Psoas muscle (tissue), 8 donors: ENCODE measurements at places on chromosomes 2 and 18. TPM values are rescaled to one million over a fixed set of nuclear protein-coding genes. Genes with fewer than 3 reads are reported as not detected.

KIF1A gene
- not detected for total RNA-seq

RNF152 gene
- total RNA-seq: 3.9 TPM

ERICH2 gene
- not detected for total RNA-seq

RUFY4 gene
- not detected for total RNA-seq

WDFY1 gene
- total RNA-seq: 11.2 TPM

PRKAG3 gene
- 70.2 TPM for total RNA-seq

UGT1A1 gene
- total RNA-seq: not detected

TRIM43 gene
- total RNA-seq: not detected

ABCB11 gene
- 0.04 TPM for total RNA-seq

ERMN gene
- not detected for total RNA-seq

MC5R gene
- not detected for total RNA-seq

GRCh38 chr2:47201224-47201623 lies 46.1 kb upstream of the STPG4 start:
- no peak for DNase-seq

GRCh38 chr2:72973566-72974435 lies 56.5 kb downstream of the EMX1 start:
- no peak for DNase-seq

DNA sequence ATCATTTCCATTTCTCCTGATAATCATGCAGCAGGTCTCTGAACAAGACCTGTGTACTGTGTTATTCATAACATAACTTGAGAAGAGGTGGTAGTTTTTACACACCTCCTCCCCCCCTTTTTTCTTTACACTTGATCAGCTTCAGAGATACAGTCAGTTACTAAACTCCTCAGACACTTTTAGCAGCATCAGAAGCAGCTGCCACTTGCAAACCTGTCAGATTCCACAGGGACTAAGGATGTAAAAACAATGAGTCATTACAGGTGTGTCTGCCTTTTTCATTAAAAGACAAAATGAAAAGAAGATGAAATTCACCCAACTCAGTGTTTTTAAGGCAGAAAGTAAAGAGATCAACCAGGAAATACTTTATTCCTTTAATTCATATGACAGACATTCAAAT lies 254.0 kb downstream of the NRXN1 start:
- no peak for DNase-seq

DNA sequence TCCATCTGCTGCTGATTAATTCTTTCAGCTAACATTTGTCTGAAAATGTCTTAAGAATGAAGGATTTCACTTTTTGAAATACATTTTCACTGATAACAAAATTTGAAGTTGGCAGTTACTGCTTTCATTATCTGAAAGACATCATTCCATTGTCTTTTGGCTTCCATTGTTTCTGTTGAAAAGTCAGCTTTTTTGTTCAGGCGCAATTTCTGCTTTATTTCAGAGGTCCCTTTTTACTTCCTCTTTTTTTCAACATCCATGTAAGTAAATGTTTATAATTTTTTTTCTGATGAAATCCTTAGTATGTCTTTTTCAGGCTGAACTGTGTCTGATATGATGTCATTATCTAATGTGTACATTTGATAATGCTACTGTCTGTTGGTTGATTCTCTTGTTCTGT lies 184.2 kb downstream of the RND3 start:
- DNase-seq: no peak

DNA sequence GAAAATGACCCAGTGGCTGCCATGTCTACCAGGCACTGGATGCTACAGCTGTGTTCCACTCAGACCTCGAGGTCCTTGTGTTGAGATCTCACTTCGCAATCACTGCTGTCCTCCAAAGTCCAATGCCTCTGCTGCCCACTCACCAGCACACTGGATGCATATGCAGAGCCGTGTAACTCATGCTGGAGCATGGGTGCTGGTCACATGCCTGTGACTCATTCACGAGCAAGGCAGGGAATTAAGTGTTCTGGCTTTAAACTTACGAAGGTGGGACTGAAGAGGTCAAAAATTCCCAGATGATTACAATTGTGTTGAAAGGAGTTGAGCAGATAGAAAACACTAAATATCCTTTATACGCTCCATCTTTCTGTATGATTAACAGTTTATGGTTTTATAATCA lies 417.5 kb downstream of the NUP35 start:
- no peak for DNase-seq

- DNase-seq: no peak
These were observed 8.5 kb downstream of the SUCLG1 start for GRCh38 chr2:84450288-84451227.

DNA sequence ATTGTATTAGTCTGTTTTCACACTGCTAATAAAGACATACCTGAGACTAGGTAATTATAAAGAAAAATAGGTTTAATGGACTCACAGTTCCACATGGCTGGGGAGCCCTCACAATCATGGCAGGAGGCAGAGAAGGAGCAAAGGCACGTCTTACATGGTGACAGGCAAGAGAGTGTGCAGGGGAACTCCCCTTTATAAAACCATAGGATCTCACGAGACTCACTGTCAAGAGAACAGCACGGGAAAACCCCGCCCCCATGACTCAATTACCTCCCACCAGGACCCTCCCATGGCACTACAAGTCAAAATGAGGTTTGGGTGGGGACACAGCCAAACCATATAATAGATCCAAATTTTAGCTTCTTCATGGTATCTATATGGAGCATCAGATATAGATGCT lies 69.6 kb upstream of the TMEM87B start:
- no peak for DNase-seq

- DNase-seq: peak; percentile 67
These were observed 25.8 kb upstream of the SLC14A2 start for GRCh38 chr18:45589356-45590035.

DNA sequence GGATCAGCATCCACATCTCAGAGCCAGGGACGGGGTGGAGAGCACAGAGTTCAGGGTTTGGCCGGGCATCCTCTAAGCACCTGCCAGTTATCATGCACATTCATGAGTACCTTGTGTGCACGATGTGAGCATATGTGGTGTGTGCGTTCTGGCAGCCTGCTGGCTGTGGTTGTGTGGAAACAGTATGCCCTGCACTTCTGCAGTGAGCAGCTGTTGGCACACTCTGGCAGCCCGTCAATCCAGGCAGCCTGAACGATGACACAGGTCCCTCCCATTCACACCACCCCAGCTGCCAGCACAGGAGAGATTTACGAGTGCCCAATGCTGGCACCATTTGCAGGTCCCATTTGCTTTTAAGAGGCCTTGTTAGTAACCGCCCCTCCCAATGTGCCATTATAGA lies 74.2 kb downstream of the CD8B2 start:
- DNase-seq: peak; percentile 46

GRCh38 chr2:121583555-121583954 lies 52.9 kb downstream of the RNU4ATAC start:
- no peak for DNase-seq

- no peak for DNase-seq
These were observed 301.6 kb upstream of the GULP1 start for GRCh38 chr2:187989925-187990623.

DNA sequence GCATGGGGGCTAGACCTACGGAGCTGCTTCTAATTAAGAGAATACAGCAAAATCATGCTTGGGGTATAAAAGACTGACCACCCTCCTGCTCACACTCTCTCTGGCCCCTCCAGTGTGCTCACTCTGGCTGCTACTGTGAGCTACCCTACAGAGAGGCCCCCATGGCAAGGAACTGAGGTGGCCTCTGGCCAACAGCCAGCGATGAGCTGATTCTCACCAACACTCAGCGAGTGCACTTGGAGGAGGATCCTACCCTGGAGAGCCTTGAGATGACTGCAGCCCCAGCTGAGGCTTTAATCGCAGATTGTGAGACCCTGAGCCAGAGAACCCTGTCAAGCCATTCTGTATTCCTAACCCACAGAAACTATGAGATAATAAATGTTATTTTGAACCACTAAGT lies 88.2 kb downstream of the GFPT1 start:
- DNase-seq: no peak

- DNase-seq: no peak
These were observed 4.9 kb upstream of the COL3A1 start for GRCh38 chr2:188969236-188969635.

- no peak for DNase-seq
These were observed 226.2 kb upstream of the TNP1 start for GRCh38 chr2:217086038-217086522.

GRCh38 chr2:240996834-240997140 lies 1.6 kb upstream of the SNED1 start:
- no peak for DNase-seq

- no peak for DNase-seq
These were observed 320.0 kb upstream of the TRIB2 start for GRCh38 chr2:12396699-12397098.

- DNase-seq: no peak
These were observed 117.3 kb upstream of the STON1 start for GRCh38 chr2:48412443-48413250.

GRCh38 chr2:121993682-121994081 lies 238.2 kb downstream of the TSN start:
- no peak for DNase-seq

GRCh38 chr2:79640001-79640400 lies 127.2 kb downstream of the CTNNA2 start:
- DNase-seq: no peak

DNA sequence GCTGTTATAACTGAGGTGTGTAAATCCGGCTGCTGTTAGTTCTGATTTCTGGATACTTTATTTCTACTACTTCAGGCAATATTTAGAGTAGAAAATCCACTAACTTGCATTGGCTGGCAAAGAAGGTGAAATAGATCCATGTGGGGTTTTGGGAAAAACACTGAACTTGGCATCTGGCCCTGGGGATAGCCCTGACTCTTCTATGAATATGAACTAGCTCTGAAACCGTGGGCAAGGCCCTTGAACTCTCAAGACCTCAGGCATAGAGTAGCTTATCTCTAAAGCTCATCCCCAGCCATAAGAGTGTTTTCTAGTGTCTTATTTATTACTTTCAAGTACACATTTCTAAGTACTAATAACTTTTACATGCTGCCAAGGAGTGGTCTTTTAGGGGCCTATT lies 25.8 kb downstream of the PARD3B start:
- DNase-seq: no peak

DNA sequence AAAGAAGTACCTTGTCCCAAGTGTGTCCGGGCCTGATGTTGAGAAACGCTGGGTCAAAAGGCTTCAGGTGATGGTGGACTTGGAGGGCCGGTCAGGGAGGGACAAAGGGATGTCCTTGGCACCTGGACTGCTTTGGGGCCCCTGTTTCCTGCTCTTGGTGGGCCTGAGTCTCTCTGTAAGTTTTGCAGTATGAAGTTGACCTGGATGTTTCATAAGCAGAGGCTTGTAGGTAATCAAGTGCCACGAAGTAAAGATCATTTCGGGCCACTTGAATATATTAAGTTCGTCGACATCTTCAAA lies 29.4 kb downstream of the ASAP2 start:
- DNase-seq: no peak

DNA sequence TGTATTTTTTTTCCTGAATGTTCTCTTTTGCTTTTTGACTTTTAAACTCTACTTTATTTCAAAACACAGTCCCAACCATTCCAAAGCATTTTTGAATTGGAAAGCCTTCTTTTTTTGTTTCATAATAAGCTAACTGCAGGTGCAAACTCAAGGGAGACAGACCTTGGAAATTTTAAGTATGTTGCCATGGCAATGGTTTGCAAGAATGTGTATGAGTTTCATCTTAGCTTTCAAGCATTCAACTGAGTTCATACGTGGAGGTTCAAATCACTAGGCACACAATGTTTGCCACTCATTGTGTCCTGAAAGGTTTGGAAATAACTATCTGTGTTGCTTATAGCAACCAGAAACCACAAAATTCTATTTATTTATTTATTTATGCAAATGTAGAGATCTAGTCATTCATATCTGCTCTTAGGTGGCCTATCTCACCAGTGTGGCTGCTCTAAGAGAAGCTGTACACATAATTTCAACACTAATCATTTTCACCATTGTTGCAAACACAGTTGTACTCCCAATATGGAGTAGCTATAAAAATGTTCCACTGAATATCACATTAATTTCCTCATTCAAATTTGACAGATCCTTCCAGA lies 805.7 kb upstream of the FSHR start:
- DNase-seq: no peak

- peak; percentile 46 for DNase-seq
These were observed 37.8 kb upstream of the CCDC150 start for GRCh38 chr2:196601430-196602306.

GRCh38 chr18:424071-424661 lies 76.3 kb downstream of the COLEC12 start:
- no peak for DNase-seq

DNA sequence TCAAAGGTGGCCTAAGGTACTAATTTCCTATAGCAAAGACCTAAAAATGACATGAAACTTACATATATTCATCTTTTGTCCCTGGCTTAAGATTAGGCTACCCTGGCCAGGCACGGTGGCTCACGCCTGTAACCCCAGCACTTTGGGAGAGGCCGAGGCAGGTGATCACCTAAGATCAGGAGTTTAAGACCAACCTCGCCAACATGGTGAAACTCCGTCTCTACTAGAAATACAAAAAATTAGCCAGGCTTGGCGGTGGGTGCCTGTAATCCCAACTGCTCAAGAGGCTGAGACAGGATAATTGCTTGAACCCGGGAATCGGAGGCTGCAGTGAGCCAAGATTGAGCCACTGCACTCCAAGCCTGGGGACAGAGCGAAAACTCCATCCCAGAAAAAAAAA lies 5.9 kb downstream of the SRSF7 start:
- DNase-seq: no peak

DNA sequence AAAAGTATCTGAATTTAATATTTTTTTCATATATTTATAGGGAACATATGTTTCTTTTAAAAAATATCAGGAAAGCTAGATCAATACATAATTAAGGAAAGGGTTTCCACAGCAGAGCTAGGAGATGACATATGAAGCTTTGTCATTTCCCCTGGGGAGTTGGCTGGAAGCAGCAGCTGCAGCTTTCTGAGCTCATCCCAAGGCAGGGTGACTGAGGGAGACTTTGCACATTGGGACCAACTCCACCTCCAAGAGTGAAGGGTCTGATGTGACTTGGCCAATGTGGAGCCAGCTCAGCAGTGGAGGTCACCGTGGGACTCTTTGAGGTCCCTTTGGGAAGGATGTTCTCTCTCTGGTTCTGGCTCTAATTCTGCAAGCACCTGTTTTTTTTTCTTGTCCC lies 315.1 kb downstream of the RDH14 start:
- DNase-seq: no peak

- no peak for DNase-seq
These were observed 111.8 kb upstream of the STON1 start for GRCh38 chr2:48417856-48418838.

DNA sequence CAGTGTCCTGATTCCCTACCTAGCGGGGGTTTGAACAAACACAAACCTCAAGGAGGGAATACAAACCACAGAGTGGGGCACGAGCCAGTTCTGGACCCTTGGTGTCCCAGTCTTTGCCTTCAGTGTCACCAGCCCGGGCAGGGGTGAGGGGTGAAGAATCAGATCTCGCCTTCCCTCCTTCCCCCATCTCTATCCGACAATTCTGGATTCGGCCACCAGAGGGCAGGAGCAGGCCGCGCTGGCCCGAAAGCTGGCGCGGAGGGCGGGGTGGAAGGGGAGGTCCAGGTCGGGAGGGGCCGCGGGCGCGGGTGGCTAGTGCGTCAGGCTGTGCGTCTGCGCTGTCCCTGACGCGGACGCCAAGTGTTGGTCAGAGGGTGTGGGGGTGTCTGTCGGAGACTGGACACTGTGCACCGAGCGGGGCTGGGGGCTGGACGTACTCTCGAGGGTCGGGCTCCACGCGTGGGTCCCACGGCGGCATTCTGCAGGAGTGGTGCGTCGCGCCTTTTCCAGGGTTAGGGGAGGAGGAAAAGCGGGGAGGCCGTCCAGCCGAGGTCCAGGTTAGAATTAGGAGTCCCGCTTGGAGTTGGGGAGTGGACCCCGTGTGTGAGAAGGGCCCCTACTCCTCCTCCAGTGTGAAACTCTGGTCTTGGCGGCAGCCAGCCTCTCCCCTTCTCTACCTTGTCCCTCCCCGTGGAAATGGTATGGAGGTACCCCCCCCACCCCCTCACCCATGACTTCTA lies 2.9 kb upstream of the CRYBA2 start:
- peak; percentile 90 for DNase-seq
